ENCODE measurements at places on chromosomes 5 and 9.
A peak's percentile ranks its signal among the peaks of the same experiment; 100 is the strongest.

DNA sequence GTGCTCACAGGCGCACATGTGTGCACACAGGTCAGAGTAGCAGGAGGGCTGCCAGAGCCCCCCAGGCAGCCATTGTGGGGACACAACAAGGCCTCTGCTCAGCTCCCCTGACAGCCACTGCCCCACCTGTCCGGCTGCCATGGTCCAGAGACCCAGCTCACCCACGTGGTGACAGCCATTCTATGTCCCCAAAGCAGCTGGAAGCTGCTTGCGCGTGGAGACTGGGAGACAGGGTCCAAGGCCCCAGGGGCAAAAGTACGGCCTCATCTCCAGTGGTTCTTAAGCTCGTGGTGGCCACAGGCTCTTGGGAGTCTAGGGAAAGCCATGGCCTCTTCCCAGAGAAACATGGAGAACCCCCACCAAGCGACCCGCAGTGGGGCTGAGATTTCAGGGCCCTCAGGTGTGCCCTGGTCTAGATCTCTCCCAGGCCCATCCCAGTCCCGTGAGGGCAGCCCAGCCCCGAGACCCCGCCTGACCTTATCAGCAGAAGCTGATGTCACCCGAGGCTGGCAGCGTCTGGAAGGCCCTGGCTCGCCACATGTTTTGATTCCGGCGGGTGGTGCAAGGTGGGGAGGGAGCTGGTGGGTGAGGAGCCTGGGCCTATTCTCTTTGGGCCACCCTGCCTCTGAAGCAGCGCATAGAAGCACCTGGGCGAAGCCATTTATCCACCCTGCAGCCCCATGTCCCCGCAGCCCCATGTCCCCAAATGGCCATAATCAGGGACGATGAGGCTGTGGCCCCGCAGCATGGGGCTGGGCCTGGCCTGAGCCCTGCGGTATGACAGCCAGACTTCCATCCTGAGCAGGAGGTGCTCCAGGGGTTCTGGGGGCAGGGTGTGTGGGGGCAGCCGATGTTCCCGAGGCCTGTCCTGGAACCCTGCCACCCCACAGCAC, 31.7 kb downstream of the GLT6D1 start:
- H3K4me1 ChIP-seq, result no peaks in the 10 kb centered on the region
- H3K27me3 ChIP-seq, result no peaks in the 10 kb centered on the region
- peak; percentile 12 for DNase-seq
- no peak overlapping the region for H3K27ac ChIP-seq
- H3K36me3 ChIP-seq, result no peaks in the 10 kb centered on the region

DNA sequence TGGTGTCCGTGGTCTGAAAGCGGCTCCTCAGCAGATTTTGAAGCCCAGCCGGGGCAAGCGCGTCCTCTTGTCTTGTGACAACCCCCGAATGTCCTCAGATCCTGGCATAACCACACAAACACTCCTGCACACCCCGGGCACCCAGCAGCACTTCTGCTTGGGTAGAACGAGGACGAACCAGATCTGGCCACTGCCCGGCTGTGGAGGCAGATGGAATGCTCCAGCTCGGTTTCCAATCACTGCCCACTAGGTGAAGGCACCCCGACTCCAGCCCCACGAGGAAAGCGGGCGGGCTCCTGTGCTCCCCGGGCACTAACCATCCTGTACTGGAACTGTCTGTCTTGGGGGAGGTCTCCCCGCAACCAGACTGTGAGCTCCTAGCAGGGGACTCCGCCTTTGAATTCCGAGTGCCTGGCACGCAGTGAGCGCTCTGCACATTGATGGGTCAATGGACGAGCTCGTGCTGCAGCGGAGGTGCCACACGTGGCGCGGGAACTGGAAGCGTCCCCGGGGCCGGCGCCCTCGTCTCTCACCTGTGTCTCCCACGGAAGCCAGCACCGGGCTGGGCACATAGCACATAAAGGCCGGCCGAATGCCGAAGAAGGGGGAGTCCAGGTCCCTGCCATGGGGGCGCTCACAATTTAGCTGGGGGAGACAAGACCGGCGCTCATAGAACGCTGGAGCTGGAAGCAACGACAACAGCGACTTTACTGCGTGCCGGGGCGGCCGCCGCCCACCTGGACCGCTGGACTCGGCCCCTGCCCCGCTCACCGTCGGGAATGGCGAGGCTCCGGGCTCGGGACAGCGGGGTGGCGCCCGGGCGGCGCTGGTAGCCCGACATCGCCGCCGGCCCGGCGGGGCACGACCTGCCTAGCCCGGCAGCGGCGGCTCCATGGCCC, 608 bp downstream of the ENTR1 start:
- H3K4me3 ChIP-seq, result peak overlapping the region; percentile 84
- peaks cover 64% of the 10 kb centered on the region for H3K36me3 ChIP-seq

- no peaks in the 10 kb centered on the region for H3K4me1 ChIP-seq
- DNase-seq, result no peak
- H3K4me3 ChIP-seq, result no peak overlapping the region
- H3K36me3 ChIP-seq, result no peaks in the 10 kb centered on the region
Observed at GRCh38 chr5:90135779-90136378, 273.7 kb downstream of the CETN3 start.

DNA sequence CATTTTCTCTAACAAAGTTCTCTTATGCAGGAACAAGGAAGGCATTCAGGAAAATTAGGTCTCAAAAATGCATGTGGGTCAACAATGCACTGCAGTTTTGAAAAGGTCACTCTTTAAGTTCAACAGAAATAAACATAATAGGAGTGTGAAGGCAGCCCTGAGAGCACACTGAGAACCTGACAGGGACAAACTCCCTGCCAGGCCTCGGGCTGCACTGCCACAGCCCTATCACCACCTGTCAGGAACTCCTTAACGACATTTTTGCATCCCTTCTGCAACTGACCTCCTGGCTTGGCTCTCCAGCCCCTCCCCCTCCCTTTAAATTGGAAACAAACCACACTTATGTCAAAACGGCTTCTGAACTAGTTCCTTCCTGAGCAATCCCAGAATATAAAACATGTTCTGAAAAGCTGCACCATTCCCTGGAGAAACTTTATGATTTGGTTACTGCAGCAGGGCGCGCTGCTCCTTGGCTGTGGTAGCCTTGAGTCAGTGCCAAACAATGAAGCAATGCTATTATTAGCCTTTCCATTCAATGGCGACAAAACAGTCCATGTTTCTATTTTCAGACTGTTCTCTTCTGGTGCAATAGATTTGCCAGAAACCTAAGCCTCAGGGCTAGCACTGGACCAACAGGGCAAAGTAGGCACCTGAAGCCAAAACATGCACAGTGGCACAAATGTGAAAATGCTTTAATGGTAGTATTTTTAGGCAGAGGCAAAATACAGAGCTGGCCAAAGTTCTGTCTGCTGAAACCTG, 160.1 kb upstream of the ZNF608 start:
- H3K27me3 ChIP-seq, result no peaks in the 10 kb centered on the region
- no peaks in the 10 kb centered on the region for H3K36me3 ChIP-seq
- no peak for DNase-seq
- no peak overlapping the region for H3K4me3 ChIP-seq
- no peak overlapping the region for H3K27ac ChIP-seq
